Stimulated activated CD4-positive, alpha-beta T cell treated with anti-CD3 and anti-CD28 coated beads, Interleukin-15, amount 100 ng/mL, for 24 hours (primary cell): ENCODE measurements at places on chromosomes 7 and 10.

- DNase-seq, result no peak
Measured at GRCh38 chr7:79292834-79293233, 160.6 kb downstream of the MAGI2 start.

DNA sequence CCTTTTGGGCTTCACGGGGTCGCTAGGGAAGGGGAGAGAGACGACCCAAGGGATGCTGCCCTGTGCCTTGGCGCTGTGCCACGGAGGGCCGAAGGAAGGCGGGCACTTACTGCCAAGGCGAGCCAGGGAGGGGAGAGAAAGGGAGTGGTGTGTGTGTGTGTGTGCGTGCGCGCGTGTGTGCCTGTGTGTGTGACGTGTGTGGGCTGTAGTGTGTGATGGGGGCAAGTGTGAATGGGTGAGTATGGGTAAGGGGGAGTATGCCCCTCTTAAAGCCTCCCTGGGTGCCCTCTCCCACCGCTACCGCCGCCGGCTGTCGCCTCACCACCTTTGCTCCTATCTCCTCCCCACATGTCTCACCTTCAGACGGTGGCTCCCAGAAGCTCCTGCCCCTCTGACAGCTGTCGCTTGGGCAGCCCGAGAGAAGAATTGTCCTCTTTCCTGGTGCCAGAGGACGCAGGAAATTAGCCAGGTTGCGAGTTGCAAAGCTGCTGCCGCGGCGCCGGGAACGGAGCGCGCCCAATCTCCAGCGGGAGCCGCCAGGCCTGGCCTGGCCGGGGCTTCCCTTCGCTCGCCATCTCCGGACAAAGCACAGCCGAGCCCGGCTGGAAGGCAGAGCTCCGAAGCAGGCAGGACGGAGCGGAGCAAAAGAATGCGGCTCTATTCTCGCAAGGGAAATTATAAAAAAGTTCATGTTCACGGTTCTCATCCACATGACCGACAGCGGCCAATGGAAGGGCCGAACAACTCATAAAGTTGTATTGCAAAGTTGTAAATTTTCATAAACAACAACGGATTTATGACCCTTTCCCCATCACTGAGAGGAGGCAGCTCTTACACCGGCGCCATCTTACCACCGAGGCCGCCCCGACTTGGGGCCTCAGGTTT lies at the start of gene HOXA3:
HOXA3 (minus strand) TSS at position 653 of the 885 bp plus-strand sequence. CDS start 41,943 bp downstream, outside the sequence.
- no peak for DNase-seq

- no peak for DNase-seq
Measured at GRCh38 chr10:1379601-1380000, 323.4 kb downstream of the WDR37 start.

DNA sequence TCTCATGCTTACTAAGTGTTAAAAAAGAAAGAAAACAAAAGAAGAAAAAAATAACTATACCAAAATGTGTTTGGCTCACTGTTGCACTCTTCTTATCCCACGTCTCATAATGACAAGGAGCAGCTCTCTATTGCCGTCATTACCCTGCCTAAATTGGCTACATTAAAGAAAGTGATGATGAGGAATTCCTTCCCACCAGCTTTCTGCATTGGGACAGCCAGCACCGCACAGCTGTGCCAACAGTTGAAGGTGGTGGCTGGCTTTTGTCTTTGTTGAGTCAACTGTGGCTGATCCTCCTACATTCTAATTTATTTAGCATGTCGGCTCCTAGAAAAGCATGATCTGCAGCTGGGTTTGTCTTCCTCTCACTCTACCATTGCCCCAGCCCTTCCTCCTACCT lies 751.8 kb downstream of the KCNMA1 start:
- no peak for DNase-seq

DNA sequence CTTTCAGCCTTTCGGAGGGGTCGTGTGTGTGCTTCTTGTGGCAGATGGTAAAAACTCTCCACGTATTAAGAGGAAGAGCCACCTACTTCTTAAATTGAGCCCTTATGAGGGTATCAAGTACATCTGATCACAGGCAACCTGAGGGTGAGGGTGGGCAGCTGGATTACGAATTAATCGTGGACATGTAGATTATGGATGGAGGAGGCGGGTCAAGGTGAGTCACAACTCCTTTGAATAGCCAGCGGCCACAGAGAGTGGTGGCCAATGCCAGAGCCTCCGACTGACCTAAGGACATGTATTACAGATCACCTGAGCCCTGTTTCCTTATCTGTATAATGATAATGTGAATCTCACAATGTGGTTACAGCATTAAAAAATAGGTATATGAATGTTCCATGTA lies 1083.9 kb downstream of the SORCS3 start:
- no peak for DNase-seq

DNA sequence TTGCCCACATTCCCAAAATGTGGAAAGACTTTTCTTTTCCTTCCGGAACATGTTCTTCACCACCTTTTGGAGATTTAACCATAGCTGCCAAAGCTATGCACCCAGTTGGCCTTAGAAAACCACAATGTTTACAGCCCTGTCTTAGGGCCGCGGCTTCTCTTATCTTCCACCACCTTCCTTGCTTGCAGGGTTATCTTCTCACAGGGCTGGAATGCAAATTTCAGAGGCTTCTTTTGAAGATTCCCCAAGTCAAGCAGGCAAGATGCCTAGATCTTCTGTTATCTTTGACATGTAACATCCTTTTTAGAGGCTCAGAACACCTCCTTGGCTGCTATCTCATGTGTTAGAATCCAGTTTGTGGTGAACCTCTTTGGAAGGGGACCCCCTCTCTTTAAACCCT lies 11.1 kb downstream of the KCTD7 start:
- DNase-seq, result no peak

GRCh38 chr7:157483971-157484410 lies 147.2 kb downstream of the DNAJB6 start:
- no peak for DNase-seq

DNA sequence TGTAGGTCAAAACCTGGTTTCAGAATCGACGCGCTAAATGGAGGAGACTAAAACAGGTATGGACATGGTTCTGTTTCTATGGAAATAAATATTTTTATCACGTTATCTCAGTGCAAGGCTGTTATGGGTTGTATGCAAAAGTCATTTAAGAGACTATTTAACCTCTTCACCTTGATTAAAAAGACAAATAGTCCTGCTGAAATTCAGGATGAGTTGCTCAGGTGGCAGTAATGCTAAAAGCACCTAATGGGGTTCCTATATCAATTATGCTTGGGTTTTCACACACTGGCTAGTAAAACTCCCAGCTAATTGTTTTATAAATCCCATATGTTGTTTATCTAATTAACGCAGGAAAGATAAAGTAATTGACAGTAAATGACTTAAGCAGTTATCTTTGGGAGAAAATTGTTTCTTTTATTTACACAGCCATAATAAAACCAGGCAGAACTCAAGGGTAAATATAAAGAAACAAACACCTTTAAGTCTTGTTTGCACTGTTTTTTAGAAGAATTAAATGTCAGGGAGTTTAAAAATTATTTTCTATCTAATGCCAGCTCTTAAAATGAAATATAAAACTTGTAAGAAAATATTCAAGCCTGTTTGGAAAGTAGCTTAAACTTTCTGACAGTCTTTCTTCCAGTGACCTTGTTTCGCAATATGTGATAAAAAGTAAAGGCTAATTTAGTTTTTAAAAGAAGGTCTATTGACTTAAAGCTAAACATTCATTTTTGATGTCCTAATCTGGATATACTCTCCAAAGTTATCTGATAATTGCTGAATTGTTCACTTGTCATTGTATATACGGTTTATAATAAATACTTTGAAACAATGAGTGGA lies 3.2 kb downstream of the HHEX start:
- DNase-seq, result no peak

DNA sequence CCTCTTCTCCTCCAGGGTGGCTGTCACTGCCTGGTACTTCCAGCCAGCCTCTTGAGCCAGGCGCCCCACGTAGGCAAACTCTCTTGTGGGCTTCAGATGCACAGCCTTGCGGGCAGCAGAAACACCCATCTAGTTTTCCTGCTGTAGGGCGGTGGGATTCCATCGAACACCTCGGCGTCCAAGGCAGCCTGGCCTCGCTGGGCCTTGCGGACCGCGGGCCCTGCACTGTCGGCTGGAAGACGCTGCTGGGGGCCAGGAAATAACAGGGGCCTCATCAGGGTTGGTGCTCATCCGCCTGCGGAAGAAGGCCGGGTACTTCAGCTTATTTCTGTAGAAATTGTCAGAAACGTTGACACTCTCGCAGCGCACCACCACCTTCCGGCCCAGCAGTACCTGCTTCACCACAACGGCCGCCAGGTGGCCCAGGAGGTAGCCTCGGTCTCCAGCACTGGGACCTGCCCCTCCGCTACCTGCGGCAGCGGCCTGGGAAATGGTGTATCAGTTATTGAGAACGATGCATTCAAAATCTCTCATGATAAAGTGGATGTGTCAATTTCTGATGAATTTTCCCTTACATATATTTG lies 61.1 kb downstream of the WDFY4 start:
- DNase-seq, result no peak

GRCh38 chr10:3900391-3900790 lies 115.4 kb upstream of the KLF6 start:
- no peak for DNase-seq

- no peak for DNase-seq
Measured at GRCh38 chr7:98559958-98560357, 57.1 kb upstream of the NPTX2 start.

DNA sequence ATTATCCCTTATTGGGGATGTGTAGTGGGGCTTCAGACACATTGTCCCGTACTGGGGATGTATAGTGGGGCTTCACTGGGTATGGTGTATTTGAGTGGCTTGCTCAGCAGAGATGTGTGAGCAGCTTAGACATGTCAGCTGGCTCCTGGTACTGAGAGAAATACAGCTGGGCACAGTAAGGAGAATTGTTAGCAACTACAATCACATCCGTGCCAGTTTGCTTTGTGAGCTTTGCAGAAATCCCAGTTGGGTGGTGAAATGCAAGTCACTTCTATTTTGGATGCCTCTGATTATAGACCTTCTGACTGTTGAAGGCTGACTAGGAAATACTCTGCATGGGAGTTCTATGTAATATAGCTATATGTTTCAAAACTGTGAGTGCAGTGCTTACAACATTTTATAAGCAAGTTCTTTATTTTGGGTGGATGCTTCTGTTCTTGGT lies 10.8 kb downstream of the CCNY start:
- no peak for DNase-seq

DNA sequence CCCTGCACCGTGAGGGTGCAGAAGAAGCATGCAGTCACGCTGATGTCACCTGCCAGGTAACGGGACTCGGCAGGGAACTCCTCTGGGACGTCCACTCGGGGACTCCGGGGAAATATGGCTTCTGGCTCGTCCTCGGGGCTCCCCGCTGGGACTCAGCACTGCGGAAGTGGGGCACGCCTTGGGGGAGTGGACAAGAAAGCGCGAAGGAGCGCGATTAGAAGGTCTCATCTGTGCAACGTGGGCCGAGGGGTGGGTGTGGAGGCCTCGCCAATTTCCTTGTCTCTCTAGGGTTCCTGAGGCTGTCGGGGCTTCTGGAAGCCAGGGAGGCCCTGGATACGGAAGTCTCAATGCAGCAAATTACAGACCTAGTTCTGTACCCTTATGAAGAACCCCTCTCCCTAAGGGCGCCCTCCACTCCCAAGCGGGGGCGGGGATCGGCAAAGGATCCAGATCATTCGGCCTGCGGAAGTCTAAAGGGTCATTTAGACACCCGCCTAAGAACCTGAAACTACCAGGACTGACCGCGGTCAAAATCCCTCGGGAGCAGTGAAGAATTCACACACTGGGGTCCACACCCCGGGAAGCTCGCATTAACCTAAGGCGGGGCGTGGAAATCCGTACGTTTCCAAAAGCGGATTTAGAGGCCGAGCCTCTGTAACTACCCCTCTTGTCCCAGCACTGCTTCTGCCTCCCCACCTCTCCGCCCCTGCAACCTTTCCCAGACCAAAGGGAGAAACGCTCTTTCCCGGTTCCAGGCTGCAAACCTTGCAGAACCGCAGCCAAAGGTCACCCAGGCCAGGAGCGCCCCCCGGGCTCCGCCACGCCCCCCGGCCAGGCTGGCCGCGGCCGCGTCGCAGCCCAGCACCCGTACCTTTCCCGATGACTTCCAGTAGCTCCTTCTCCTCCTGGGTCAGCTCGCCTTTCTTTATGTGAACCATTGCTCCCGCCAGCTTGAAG lies 640 bp downstream of the ANKMY2 start:
- peak; percentile 71 for DNase-seq

GRCh38 chr10:102718220-102718619 lies 3.8 kb downstream of the SFXN2 start:
- DNase-seq, result no peak

GRCh38 chr7:55275291-55276200 lies 89.6 kb upstream of the LANCL2 start:
- no peak for DNase-seq

- DNase-seq, result no peak
Measured at GRCh38 chr10:29715296-29715695, 80.5 kb upstream of the SVIL start.
